ENCODE measurements at places on chromosomes 4 and X. TPM values are rescaled to one million over a fixed set of nuclear protein-coding genes. Genes with fewer than 3 reads are reported as not detected.

OGT gene
- total RNA-seq: 280 TPM

SHOX gene
- not detected for total RNA-seq

GUCY1A1 gene
- total RNA-seq: not detected

- no peak for DNase-seq
Measured at GRCh38 chr4:152112190-152112589, 351.4 kb upstream of the GATB start.

DNA sequence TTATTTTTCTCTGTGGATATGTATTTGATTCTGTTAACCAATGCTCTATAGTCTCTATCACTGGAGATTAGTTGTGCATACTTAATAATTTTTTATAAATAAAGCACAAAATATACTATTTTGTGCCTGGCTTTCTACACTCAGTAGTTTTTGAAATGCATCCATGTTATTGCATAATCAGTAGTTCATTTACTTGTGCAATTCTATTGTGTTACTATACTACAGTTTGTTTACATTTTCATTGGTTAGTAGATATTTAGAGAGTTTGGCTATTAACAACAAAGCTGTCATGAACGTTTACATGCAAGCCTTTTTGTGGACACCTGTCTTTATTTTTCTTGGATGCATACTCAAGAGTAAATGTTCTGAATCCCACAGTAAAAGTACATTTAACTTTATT, 265.0 kb upstream of the FAT4 start:
- DNase-seq: no peak
